Left forelimb (tissue), 1 donor: ENCODE measurements at places on chromosomes 2 and 18.

DNA sequence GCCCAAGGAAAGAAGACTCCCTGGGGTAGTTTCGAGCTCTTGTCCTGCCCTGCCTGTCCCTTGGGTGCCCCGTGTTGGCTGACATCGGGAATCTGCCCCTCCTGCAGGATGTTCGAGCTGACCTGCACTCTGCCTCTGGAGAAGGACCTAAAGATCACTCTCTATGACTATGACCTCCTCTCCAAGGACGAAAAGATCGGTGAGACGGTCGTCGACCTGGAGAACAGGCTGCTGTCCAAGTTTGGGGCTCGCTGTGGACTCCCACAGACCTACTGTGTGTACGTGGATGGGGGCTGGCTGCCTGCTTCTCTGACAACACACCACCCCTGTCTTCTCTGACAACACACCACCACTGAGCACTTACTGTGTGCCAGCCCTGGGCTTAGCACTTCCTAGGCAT, 210.8 kb downstream of the DYSF start:
- DNase-seq = no peak

DNA sequence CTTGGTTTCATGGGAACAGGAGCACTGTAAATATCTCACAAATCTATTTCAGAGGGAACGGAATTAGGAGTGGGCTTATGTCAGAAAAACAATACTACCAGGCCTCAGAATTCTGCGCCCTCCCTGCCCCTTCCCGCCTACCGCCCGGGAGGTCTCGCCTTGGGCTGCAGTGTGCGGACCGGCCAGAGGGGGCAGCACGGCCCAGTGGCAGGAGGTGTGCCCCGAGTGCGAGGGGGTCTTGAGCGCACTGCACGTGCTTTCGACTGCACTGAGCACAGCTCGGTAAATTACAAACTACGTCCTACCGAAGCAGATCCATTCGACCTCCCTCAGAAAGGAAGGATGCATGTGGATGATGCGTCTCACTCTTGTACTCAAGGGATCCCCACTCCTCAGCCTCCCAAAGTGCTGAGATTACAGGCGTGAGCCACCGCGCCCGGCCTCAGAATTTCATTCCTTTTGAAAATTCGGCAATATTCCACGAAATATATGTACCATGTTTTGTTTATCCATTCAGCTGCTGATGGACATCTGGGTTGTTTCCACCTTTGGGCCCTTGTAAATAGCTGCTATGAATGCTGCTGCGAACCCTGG, 297.0 kb downstream of the BCL2 start:
- DNase-seq = no peak

- no peak for DNase-seq
Measured at GRCh38 chr2:178517496-178517895, 37.2 kb downstream of the PLEKHA3 start.

DNA sequence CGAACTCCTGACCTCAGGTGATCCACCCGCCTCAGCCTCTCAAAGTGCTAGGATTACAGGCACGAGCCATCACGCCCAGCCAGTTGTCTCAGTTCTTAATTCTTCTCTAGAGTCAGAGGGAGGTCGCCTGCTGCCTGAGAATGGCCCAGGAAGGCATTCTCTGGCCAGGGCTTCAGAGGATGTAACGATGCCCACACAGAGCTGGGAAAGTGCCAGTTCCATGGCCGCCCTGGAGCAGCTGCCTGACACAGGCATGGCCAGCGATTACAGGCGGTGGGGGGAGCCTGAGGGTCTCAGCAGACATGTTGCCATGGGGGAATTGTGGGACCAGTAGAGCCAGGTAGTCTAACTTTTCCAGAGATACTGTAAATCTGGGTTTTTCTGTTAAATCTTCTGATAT, 25.6 kb upstream of the DNMT3A start:
- DNase-seq = no peak

GRCh38 chr2:31688282-31688681, 107.5 kb upstream of the SRD5A2 start:
- no peak for DNase-seq

GRCh38 chr2:209322041-209322440, 101.8 kb upstream of the MAP2 start:
- DNase-seq = no peak

GRCh38 chr2:2655453-2656114, 324.5 kb upstream of the MYT1L start:
- no peak for DNase-seq

DNA sequence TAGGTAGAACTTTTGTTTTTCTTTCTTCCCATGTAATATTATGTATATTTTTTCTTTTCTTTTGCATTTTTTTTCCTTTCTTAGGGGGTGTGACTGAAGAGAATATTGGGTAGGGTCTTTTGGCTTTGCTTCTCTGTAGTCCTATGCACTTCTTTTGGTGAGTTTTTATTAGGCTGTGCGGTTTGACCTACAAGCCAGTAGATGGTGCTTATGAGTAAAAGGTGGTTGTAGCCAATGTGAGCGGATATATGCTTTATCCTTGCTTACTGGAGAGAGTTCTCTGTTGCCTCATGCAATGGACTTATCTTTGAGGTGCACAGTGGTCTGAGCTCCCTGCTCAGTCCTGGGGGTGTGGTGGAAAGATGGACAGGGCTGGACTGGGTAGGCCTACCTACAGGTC, 52.7 kb downstream of the DSEL start:
- no peak for DNase-seq

- DNase-seq = no peak
Measured at GRCh38 chr18:64810354-64810753, 661.5 kb upstream of the LINC00305 start.

DNA sequence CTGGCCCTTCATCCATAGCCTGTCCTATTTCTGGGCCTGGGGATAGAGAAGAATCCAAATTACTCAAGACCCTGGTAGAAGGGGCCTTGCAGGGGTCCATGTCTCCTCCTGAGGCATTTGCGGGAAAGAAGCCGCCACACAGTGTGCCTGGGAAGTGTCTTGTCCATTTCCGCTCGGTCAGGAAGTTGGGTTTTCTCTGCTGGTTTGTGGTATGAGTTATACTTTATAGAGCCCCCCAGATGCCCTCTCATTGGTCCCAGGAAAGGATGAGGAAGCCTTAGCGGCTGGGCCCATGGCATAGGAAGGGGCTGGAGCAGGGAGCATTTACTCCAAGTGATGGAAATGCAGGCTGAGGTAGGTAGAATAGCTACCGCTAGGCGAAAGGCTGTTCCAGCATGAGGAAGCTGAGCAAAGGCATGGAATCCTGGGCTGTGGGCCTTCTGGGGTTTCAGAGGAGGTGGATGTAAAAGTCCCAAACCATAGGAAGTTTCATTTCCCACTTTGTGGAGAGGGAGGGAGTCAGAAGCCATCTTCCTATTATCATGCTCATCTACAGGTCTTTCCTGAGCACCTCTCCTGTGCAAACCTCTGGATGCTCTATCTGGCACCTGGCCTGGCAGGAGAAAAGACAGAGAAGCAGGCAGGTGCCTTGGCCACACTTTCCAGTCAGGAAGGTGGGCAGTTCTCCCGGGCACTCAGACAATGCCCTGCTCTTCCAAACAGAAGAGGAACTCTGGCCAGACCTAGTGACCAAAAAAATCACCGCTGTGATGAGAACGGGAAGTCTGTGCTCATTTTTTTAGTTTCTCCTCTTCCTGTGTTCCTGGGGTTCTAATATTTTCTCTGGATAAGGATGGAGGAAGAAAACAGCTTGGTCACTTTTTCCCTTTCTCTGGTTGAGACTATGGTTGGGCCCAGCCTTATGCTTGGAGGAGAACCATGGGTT, 2.6 kb upstream of the CD207 start:
- no peak for DNase-seq

- no peak for DNase-seq
Measured at GRCh38 chr18:66548747-66549146, 55.1 kb downstream of the CDH19 start.

DNA sequence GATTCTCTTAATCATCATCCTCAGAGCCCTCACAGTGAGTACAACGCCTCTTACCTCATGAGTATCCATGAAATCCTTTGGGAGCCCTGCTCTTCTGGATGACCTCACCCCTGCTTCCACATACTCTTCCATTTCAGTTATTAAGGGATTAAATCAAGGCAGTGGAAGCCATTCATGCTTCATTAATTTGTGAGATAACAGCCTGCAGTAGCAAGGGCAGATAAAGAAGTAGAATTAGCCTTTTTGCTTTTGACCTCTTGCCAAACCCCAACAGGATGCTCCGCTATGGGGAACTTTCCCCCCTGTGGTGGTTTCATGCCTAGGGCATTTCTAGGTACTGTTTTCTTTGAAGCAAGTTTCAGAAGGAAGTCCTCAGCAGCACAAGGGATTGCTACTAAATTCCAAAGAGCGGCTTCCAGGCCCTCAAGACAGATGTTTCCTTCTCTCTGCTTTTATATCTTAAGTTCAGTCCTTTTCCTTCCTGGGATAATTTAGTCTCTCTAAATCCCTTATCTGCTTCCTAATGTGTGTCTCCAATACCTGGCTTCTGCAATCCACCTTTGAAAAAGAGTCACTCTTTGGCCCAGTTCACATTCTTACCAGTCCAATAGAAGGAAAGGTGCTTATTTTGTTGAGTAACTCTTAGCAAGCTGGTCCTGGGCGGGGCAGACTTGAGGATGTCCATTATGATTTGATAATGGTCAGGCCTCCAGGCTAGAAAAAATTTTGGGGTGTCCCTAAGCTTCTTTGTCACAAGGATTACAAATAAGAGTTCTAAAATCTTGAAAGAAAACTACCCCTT, 76.9 kb downstream of the MYO1B start:
- DNase-seq = no peak

- DNase-seq = no peak
Measured at GRCh38 chr2:233912691-233913423, 4.3 kb upstream of the TRPM8 start.

GRCh38 chr2:161943011-161943410, 131.0 kb downstream of the DPP4 start:
- no peak for DNase-seq

GRCh38 chr18:650428-650858, 7.0 kb upstream of the TYMS start:
- DNase-seq = no peak

DNA sequence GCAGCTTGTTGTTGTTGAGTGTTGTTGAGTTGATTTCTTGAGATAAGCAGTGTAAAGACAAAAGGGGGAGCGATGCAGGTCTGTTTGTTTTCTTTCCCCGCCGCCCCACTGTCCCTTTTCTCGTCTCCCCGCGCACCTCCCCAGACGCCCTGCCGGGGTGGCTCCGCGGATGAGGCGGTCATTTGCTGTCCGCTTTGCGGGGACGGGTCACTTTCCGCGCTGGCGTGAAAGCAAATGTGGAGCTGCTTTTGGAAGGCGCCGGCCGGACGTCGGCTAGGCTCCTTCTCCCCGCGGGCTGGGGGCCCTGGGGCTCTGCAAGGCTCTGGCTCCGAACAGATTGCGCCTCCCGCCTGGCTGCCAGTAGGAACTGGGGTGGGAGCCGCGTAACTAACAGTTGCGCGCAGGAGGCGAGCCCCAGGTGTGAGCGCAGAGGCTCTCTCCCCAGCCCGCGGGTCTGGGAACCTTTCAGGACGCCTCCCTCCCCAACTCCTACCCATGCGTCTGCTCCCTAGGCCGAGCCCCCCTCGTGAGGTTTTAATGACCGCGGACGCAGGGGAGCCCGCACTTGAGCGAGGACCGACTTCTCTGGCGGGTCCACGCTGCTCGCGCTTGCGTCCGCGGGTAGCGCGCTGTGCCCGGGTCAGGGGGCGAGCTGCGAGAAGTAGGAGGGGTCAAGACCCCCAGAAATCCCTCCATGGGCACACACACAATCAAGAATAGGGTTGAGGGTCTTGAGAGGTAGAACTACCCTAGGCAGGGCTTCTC, 146.6 kb downstream of the MEIS1 start:
- no peak for DNase-seq

GRCh38 chr2:97761192-97761591, 47.8 kb downstream of the ZAP70 start:
- no peak for DNase-seq

DNA sequence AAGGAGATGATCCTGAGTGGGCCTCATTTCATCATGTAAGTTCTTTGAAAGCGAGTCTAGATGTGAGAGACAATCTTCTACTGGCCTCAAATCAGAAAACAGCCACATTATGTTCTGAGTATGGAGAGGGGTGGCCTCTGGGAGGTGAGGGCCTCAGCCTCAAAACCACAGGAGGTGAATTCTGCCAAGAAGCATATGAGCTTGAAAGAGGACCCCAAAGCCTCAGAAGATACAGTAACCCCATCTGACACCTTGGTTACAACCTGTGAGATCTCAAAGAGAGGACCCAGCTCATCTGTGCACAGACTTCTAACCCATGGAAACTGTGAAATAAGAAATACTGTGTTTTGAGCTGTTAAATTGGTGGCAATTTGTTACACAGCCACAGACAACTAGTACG, 200.1 kb downstream of the ARHGAP15 start:
- no peak for DNase-seq

DNA sequence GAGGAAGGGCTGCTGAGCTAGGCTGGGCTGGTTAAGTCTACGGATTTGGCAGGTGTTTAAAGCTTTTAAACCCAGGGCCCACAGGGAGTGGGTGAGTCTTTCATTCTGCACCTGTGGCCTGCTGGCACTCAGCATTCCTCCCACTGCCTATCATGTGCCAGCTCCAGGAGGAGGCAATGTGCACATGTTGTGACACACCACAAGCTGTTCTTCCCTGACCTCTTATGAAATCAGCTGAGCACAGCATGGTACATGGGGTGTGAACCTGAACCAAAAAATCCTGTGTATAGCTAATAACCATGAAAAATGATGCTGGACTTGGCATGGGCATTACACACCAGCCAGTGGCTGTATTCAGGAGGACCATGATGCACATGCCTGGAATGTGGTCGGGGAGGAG, 297.9 kb upstream of the MMADHC start:
- DNase-seq = no peak

- no peak for DNase-seq
Measured at GRCh38 chr2:23756593-23757292, 170.2 kb downstream of the ATAD2B start.

DNA sequence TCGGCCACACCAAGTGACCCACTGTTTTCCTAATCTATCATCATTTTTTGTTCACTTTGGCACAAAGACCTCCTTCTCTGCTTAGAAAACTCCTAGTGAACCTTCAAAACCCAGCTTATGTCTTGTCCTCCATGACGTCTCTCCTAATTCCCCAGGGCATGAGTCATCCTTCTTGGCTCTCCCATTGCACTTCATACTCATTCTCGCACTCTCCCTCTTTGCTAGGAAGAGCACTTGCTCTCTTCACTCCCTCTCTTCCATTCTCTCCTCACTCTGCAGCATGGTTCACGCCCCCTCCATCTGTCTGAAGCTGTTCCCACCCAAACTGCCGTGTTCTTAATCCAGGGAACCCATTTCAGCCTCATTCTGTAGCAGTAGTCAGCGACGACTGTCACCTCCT, 103.9 kb downstream of the MRO start:
- no peak for DNase-seq

DNA sequence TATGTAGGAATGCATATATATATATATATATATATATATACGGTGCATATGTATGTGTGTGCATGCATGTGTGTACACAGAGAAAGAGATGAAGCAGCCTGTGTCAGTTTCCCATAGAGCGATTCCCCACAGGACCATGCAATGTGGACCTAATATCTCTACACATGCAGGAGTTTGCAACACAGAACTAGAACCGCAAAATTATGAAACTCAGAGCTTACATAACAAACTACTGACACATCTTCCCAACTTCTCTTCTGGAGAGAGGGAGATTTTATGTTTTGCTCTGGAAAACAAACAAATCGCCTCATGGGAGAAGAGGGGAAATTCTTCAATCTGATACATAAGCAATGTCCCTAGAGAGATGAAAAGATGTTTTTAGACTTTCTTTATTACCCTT, 377.2 kb downstream of the LRATD1 start:
- DNase-seq = no peak

- no peak for DNase-seq
Measured at GRCh38 chr2:63488118-63488713, 100.1 kb downstream of the WDPCP start.
